ENCODE measurements at places on chromosomes 1 and 21.

DNA sequence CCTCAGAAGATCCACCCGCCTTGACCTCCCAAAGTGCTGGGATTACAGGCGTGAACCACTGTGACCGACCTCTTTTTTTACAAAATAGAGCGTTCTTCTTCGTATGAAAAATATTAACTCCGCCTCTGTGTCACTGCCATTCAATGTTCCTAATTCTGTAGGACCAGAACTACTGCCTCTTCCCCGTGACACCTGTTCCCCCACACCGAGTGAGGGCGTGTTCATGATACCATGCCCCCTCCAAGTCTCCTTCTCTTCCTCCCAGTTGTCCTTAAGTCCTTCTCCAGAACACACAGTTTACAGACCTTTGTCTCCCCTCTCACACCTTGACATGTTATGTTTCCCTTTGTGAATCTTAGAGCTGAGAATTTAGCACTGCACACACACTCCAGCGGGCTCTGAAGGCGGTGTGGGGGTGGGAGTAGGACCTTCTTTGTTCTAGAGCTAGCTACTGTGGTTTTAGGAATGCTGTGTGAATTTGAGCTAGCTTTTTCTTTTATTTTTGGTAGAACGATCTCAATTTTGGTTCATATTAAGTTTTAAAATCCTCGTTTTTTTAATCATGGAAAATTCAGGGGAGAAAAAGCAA is 82.4 kb upstream of the LPGAT1 start:
- DNase-seq = no peak

GRCh38 chr1:39833621-39834385 is 45.1 kb upstream of the BMP8B start:
- DNase-seq = no peak

- DNase-seq = no peak
Observed at GRCh38 chr1:110188035-110188618, 22.0 kb upstream of the KCNC4 start.

- DNase-seq = peak; percentile 60
Observed at GRCh38 chr1:27045973-27046558, 33.4 kb upstream of the TENT5B start.

DNA sequence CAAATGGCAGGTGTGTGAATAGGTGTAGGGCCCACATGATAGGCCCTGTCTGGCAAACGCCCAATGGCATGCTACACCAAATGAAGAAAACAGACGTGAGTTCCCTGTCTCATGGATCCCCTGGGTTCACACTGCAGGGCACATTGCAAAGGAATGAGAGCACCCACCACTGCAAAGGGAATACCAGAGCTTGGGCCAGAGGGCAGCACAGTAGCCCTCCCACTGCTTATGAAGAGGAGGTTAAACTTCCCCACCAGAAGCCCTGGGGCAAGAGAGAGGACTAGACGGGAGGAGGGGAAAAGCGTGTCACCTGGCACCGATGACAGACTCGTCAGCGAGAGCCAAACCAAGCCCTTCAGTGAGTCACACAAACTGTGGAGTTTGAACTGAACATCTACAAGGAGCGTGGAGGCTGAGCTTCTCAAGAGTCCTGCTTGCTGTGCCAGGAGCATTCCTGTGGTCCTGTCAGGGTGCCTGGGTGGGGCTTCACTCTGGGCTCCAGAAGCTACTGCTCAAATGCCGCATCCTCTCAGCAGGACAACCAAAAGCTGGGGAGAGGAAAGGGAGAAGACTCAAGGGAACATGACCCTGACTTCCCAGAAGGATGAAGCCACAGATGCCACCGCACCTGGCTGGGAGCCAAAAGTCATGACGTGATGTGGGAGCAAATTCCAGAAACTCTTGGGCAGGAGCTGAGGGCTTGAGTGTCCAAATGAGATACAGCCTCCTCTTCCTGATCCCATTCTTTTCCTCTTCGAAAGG is 61.1 kb downstream of the TOMM20 start:
- DNase-seq = no peak

All from activated CD8-positive, alpha-beta memory T cell treated with anti-CD3 and anti-CD28 coated beads for 48 hours (primary cell).